ENCODE measurements at places on chromosomes 3 and 15. TPM values are rescaled to one million over a fixed set of nuclear protein-coding genes. Genes with fewer than 3 reads are reported as not detected.

GRCh38 chr15:69082021-69082502 is 67.6 kb downstream of the NOX5 start:
- H3K27me3 ChIP-seq: no peaks in the 10 kb centered on the region
- H3K27ac ChIP-seq: peak overlapping the region; percentile 67
- peaks cover 25% of the 10 kb centered on the region for H3K4me1 ChIP-seq
- H3K36me3 ChIP-seq: no peaks in the 10 kb centered on the region
- no peak for DNase-seq
- no peak overlapping the region for H3K4me3 ChIP-seq

DNA sequence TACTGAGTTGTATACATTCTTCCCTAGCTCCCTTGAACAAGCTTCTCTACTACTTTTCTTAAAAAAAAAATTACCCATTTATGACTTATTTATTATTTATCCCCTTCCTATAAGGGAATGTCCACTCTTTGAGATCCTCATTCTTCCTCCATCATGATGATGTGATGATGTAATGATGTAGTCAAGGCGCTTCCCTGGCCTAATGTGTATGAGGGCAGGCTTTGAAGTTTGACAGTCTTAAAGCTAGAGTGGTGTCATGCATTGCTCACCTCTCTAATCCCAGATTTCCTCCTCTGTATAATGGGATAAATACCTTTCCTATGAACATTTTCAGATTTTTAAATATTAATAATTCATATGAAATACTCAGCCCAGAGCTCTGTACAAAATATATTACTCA is 486.0 kb upstream of the TPRG1 start:
- no peaks in the 10 kb centered on the region for H3K27me3 ChIP-seq
- H3K27ac ChIP-seq: no peak overlapping the region
- H3K4me1 ChIP-seq: peaks cover 23% of the 10 kb centered on the region
- H3K4me3 ChIP-seq: no peak overlapping the region
- no peak for DNase-seq
- H3K36me3 ChIP-seq: no peaks in the 10 kb centered on the region

- DNase-seq: no peak
- H3K27ac ChIP-seq: no peak overlapping the region
- H3K4me1 ChIP-seq: peaks cover 5% of the 10 kb centered on the region
- no peaks in the 10 kb centered on the region for H3K36me3 ChIP-seq
Observed at GRCh38 chr3:15347737-15348110, 15.3 kb upstream of the SH3BP5 start.

DNA sequence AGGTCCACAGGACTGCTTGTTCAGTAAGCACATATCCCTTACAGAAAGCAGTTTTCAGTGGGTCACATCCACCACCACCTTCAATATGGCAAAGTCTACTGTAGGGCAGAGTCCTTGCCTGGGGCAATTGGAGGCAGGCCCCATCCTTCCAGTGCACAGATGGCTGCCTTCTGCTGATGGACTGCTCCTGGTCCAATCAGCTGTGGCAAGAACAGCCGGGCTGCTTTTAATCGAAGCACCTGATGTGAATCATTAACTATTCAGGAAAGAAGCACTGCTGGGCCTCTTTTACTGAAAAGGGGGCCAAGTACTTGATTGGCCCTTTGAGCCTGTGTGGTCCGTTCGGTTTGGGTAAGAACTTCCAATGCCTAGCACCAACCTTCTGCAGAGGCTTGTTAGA is 24.4 kb downstream of the LARS2 start:
- H3K36me3 ChIP-seq: no peaks in the 10 kb centered on the region
- no peak overlapping the region for H3K27ac ChIP-seq
- H3K27me3 ChIP-seq: no peaks in the 10 kb centered on the region
- H3K4me1 ChIP-seq: peaks cover 18% of the 10 kb centered on the region
- DNase-seq: no peak
- H3K4me3 ChIP-seq: no peak overlapping the region

- no peaks in the 10 kb centered on the region for H3K27me3 ChIP-seq
- no peaks in the 10 kb centered on the region for H3K4me1 ChIP-seq
- H3K36me3 ChIP-seq: no peaks in the 10 kb centered on the region
- DNase-seq: no peak
- no peak overlapping the region for H3K27ac ChIP-seq
- H3K4me3 ChIP-seq: no peak overlapping the region
Observed at GRCh38 chr3:41424543-41425300, 225.4 kb downstream of the CTNNB1 start.

GRCh38 chr3:104133630-104134029 is 1233.1 kb upstream of the ALCAM start:
- no peaks in the 10 kb centered on the region for H3K36me3 ChIP-seq
- no peaks in the 10 kb centered on the region for H3K27me3 ChIP-seq
- no peak overlapping the region for H3K4me3 ChIP-seq
- no peak for DNase-seq

GRCh38 chr15:63896336-63897115 is 62.8 kb upstream of the HERC1 start:
- no peaks in the 10 kb centered on the region for H3K27me3 ChIP-seq
- DNase-seq: no peak
- H3K4me1 ChIP-seq: peaks cover 26% of the 10 kb centered on the region
- H3K27ac ChIP-seq: peak overlapping the region; percentile 3
- no peaks in the 10 kb centered on the region for H3K36me3 ChIP-seq

DNA sequence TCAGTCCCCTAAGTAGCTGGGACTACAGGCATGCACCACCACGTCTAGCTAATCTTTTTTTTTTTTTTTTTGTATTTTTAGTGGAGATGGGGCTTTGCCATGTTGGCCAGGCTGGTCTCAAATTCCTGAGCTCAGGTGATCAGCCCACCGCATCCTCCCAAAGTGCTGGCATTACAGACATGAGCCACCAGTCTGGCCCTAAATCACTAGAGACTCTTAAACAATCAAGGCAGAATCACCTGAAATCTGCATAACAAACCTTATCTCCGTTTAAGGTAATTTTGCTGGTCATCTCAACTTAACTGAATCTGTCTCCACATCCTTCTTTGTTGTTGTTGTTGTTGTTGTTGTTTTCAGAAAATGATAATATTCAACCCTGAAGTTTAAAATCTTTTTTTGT is 5.6 kb upstream of the TRMT10C start:
- no peak for DNase-seq
- no peaks in the 10 kb centered on the region for H3K4me1 ChIP-seq

GRCh38 chr15:81942157-81942556 is 103.7 kb downstream of the MEX3B start:
- H3K4me3 ChIP-seq: no peak overlapping the region
- H3K4me1 ChIP-seq: no peaks in the 10 kb centered on the region
- DNase-seq: no peak

CLEC3B gene
- 42.3 TPM for total RNA-seq

FSIP1 gene
- total RNA-seq: 0.24 TPM

NCBP2 gene
- 27.3 TPM for total RNA-seq

GOLGA8O gene
- total RNA-seq: not detected

Measured in suprapubic skin (tissue), 4 donors.